Adrenal gland (tissue), 19 donors: ENCODE measurements at places on chromosomes 16 and 17. TPM values are rescaled to one million over a fixed set of nuclear protein-coding genes. Genes with fewer than 3 reads are reported as not detected.

Gene PRR35
- polyA plus RNA-seq: not detected

Gene CACNG5
- polyA plus RNA-seq: not detected

Gene ZSCAN10
- polyA plus RNA-seq: not detected

Gene SLC13A2
- polyA plus RNA-seq: not detected

Gene TM4SF5
- not detected for polyA plus RNA-seq
